ENCODE measurements at places on chromosomes 2 and 18.

DNA sequence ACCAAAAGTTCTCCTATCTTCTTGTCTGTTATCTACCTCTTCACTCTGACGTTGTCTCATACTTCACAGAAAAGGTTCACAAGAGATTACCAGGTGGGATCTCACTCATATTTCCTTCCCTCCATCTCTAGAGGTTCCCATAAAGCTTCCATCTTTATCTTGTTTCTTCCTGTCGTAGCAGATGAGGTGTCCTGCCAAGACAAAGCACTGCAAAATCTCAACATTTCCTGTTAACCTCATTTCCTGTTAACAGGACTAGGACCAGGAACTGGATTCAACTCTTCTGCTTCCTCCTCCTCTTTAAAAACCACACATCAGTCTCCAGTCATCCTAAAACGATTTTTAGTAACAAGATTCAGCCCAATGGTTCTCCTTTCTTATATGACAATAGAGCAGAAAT lies 512.8 kb upstream of the NRP2 start:
- no peak for DNase-seq

- DNase-seq, result no peak
Measured at GRCh38 chr2:179107737-179108136, 57.8 kb upstream of the CCDC141 start.

DNA sequence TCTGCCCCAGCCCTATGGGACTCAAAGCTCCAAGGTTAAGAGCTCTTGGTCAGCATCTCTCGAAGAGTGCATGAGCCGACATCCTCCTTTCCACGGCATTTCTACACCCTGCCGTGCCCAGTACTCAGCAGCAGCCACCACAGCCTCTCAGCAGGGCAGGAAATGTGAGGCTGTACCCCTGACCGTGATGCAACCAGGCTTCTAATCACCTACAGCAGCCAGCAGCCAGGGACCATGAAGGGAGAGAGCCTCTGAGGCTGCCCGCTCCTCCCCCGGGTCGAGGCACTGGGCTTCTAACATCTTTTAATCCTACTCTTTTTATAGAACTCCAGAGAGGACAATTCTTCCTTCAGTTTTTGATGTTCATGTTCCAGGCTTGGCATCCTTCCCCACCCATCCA lies 6.5 kb downstream of the CYS1 start:
- DNase-seq, result no peak

- no peak for DNase-seq
Measured at GRCh38 chr2:30679426-30680088, 127.7 kb downstream of the CAPN13 start.

GRCh38 chr18:44848644-44849335 lies 168.1 kb downstream of the SETBP1 start:
- DNase-seq, result no peak

DNA sequence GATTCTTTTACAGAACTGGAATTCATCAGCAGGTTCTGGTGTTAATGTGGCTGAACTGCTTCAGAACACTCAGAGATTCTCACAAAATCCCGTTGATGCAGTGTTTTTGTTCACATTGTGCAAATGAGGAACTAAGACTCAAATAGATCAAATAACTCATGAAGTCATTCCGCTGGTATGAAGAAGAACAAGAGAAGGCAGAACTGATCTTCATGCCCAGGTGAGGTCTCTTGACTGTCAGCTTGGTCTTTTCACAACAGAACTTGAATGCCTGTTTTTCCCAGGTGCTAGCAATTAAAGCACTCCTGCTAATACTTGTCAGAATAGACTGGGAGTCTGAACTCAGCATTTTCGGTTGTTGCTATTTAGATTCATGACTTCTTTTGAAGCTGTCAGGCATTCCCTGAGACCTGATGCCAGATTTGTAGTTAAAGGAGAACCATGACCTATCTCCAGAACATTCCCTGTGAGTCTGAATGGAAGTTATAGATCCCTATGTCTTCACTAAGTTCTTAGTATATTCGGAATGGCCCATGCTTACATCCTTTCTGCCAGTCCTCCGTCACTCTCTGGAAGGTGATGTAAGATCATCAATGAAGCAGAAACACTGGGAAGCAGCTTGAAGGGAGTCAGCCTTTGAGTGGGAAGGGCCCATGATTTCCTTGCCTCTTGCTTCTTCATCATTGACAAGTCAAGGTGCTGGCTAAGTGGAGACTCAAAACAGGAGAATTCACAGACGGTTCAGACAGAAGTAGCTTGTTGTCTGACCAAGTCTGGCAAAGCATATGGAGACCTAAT lies 155.7 kb downstream of the MTCL1 start:
- no peak for DNase-seq

Data from Right ventricle myocardium inferior (tissue), 1 donor.